ENCODE measurements at places on chromosomes 12 and 14.

GRCh38 chr12:112904571-112904970, 2.2 kb upstream of the OAS1 start:
- DNase-seq, result peak; percentile 55

- no peak for DNase-seq
These were observed 59.7 kb downstream of the FUT8 start for GRCh38 chr14:65472189-65472588.

- peak; percentile 72 for DNase-seq
These were observed at the start of gene ITGA7 for GRCh38 chr12:55707841-55708694. ITGA7 (minus strand) TSS chr12:55707904; CDS start chr12:55707682, 222 bp downstream.

GRCh38 chr14:67335781-67336180, 23.8 kb downstream of the ATP6V1D start:
- DNase-seq, result peak; percentile 33

- DNase-seq, result no peak
These were observed 122.1 kb downstream of the PLEKHA5 start for GRCh38 chr12:19251481-19252132.

DNA sequence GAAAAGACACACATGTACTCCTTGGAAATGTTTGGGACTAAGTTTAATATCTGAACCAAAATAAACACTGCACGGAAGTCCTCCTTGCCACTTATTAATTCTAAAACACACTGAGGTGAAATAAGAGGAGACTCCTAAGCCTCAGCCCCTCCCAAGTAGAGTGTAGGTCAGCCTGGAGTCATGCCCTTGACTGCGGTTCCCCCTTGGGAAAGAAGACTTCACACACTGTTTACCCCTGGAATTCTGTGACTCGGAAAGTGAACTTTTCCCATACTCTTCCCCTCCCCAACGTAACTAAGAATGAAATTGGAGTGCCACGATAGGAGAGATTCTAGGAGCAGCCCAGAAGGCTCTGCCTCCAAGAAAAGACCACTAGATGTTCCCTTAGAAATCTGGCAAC, 8.6 kb upstream of the TFCP2 start:
- DNase-seq, result no peak

GRCh38 chr12:56216461-56216860, 5.3 kb downstream of the RNF41 start:
- DNase-seq, result no peak

Measured in adipocyte (in vitro differentiated cells).